ENCODE measurements at places on chromosomes 13 and 19.

DNA sequence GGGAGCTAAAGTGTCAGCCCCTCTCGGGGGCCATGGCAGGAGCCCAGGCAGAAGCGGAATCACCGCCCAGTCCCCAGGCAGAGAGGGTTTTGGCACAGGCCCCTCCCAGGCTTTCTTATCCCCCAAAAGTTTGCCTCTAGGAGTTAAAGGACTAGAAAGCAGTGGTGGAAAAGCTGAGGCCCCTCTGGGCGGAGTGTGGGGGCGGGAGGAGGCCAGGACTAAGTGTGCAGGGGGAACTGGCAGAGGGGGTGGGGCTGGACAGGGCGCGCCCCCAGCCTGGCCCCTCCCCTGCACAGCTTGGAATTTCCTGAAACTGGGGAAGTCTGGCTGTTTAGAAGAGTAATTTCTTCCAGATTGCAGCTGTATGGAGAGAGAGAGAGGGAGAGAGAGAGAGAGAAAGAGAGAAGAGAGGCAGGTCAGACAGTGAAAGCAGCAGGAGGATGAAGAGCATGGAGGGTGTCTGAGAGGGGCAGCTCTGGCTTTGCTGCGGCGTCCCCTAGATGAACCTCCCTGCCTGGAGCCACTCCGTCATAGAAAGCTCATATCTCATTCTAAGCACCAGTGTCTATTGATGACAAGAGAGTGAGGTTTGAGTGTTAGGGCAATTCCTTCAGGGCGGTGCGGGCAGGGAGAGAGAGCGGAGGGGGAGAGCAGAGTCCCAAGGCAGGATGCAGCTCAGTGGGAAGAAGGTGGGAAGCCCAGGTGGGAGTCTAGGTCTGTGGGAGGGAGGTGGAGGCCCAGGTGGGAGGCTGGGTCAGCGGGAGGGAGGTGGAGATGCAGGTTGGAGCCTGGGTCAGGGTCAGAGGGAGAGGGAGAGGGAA lies at the start of gene CDC42EP5:
TSS of gene CDC42EP5 (minus strand) at position 226 of the 821 bp plus-strand sequence. CDS start 7,749 bp downstream, outside the sequence.
- DNase-seq, result no peak

GRCh38 chr13:46982856-46983582 lies 86.2 kb upstream of the HTR2A start:
- no peak for DNase-seq

DNA sequence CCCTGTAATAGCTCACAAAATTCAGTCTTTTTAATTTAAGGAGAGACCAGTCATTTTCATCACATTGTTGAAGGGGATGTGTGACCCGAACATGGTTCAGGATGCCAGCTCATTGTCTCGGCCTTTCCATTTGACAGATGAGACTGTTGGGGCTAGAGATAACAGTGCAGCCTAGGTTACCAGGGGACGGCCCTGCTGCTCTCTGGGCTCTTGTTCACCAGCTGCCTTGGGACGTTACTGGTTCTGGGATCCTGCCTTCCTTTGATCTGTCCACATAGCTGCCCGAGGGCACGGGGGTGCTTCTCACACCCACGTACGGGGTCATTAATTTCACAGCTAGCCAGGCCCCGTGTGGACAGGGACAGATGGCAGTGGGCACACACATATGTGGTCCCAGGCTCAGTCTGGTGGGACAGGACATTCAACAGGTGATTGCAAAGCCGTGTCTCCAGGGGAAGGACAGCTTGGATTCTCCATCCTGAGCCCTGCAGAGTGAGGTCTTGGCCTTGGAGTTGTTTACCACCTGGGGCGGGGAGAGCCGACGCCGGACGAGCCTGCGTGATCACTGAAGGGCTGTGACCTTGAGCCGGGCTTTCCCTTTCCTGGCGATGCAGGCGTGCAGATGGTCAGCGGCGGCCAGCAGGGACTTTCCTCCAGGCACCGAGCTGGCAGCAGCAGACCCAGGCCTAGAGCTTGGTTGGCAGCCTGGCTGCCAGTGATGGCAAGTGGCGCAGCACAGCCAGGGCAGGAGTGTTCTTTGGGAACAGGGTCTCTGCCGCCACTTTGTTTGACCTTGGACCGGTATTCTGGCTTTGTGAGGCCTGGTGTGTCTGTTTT lies 26.7 kb upstream of the NPAS1 start:
- no peak for DNase-seq

- no peak for DNase-seq
Measured at GRCh38 chr13:34224877-34225276, 406.9 kb downstream of the RFC3 start.

DNA sequence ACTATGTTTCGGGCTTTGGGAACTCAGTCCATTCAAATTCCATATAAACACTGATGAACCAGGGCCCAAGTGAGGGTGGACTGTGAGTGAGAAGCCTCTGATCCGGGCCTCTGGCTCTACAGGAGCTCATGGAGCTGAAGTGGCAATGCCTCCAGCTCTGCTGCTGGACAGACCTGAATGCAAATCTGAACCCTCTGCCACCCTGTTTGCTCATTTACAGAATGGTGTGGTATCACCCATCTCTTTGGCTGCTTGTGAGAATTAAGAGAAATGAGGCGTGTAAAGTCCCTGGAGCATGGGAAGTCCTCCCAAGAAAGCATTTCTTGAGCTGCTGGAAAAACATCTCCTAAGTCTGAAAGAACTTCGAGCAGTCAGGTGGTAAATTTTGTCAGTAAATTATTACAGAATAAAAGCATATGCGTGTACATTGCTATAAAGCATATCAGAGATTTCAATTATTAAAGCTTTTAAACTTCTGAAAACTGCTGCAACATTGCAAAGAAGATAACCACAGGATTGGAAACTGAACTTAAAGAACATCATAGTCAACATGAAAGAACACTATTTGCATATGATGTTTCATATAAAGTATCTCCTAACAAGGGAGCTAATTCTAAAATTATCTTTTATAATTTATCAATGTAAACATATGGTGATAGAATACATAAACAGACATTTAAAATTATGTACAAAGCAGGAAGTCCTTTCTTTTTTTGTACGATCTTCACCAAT lies 369.0 kb downstream of the UQCRFS1 start:
- DNase-seq, result no peak

DNA sequence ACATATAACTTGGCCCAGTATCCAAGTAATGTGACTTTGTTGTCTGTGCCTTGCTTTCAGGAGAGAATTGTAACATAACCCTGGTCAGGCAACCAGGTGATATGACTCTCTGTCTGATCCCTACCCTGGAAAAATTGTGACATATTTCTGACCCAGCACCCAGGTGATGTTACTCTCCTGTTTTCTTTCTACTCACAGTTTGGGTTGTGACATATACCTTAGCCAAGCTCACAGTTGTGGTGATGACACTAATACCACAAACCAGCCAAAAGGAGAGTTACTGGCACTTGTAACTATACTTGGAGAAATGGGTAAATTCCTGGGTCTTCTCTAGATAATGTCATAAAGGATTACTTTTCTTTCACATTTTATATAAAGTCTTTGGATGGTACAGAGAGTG lies 14.3 kb upstream of the ZNF254 start:
- no peak for DNase-seq

DNA sequence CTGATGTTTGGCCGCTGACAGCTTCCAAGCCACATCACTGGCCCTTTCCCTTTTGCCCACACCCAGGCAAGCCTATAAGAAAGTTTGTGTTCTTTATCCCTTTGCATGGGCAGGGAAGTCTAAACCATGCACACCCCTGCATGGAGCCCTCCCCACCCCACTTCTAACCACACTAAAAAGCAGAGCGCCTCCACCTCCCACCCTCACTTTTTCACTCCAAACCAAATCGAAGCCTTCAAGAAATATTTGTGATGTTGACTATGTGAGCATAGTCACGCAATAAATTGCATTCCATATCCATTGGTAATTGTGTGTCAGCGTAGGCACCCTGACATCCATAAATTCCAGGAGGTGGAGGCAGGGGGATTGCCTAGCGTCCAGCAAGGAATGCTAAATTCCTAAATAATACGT lies 104.4 kb upstream of the LSM14A start:
- no peak for DNase-seq

GRCh38 chr13:40398065-40398464 lies 268.4 kb downstream of the FOXO1 start:
- DNase-seq, result no peak

DNA sequence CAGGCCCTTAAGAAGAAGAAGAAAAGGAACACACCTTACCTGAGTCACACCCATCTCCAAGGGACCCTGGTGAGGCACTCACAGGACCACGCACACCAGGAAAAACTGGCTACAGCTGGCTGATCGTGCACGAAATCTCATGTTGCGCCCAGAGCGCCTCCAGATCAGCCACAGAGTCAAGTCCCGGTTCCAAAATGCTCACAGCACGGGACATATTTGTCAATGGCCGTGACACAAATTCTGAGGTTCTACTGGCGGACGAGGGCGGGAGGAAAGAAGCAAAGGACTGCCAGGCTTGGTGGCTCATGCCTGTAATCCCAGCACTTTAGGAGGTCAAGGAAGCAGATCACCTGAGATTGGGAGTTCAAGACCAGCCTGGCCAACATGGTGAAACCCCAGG lies 21.5 kb downstream of the SH3GL1 start:
- DNase-seq, result no peak

GRCh38 chr13:57637515-57637914 lies 6.0 kb downstream of the PCDH17 start:
- no peak for DNase-seq

GRCh38 chr13:35629026-35629425 lies 152.5 kb upstream of the MAB21L1 start:
- DNase-seq, result no peak

DNA sequence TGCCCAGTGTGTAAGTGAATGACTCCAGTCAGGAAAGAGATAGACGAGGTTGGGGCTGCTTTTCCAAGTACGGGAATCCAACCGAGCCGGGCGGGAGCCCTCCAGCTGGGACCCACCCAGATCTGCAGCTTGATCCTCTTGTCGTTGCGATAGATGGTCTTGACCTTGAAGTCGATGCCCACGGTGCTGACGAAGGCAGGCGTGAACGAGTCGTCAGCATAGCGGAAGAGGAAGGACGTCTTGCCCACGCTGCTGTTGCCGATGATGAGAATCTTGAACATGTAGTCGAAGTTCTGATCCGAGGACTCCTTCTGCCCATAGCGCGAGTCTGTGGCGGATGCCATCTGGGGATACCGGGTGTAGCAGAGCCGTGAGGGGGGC lies 1.5 kb downstream of the RAB3A start:
- DNase-seq, result no peak

- no peak for DNase-seq
Measured at GRCh38 chr13:99307247-99307646, at the start of gene GPR183. Gene GPR183 (minus strand): TSS chr13:99307399. CDS start chr13:99296145, 11,254 bp downstream.

DNA sequence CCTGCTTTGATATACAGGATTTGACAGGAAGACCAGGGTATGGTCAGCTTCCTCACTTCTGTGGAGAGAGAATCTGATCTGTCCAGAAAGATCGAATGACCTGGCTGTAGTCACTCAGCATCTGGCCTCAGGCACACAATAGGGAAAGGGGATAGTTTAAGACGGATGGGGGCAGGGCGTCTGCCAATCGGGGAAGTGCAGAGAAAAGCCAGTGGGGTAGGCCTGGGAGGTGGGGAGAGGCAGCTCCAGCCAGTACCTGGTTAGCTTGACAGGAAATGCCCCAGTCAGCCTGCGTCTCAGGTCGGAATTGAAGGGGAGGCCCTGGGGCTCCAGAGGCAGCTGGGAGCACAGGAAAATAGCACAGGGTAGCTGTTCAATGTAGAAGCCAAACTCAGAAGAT lies 12.4 kb downstream of the ZNF444 start:
- DNase-seq, result no peak

DNA sequence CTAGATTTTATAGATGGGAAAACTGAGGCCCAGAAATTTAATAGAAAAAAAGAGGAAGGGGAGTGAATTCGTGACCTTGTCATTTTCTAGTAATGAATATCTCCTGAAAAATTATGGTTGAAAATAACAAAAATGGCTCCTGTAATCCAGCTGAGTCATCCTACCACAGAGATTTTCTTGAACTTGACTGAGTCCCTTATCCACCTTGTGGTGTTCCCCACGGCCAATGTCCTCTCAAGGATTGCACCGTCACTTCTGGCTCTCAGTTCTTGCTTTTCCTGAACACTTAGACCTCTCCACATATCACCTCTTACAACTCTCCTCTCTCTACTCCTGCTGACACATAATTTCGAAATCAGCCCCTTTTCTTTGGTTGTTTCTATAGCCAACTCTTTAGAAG lies 1.2 kb upstream of the KATNAL1 start:
- DNase-seq, result no peak

- no peak for DNase-seq
Measured at GRCh38 chr19:18141031-18141430, 11.9 kb upstream of the PIK3R2 start.

GRCh38 chr13:28607187-28607955 lies 51.6 kb upstream of the POMP start:
- no peak for DNase-seq

DNA sequence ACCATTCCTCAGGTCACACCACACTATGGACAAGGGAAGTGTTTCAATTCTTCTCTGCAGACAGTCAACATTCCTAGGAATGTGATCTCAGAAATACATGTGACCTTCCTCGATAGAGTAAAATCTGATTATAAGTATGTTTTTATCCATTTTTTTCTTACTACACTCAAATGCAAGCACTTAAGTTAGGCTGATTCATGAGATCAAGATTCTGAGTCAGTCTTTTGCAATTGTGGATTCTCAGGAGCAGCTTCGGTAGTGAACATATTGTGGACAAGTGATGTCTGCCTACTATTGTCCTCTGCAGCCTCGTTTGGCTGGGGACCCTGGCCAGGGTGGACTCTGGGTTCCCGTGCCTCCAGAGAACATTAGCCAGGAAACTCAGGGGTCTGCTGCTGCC lies 3.2 kb downstream of the SERPINE3 start:
- no peak for DNase-seq

GRCh38 chr13:40910324-40911050 lies 108.6 kb downstream of the ELF1 start:
- DNase-seq, result no peak

DNA sequence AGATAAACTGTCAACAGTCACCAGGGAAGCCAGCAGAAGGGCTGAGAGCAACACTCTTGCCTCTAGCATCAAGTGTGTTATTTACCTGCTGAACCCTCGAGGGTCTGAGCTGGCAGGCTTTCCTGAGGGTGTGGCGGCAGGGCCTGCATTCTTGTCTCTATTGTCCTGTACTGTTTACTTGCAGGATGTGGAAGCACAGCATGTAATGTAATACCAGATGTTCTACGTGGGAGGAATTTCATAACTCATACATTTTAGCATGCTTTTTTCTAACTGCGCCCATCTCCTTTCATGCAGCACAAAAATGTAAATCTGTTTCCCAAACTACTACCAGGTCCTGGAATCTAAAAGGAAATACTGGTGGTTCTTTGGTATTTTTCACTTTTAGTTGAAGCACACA lies 153.1 kb downstream of the RGCC start:
- no peak for DNase-seq

DNA sequence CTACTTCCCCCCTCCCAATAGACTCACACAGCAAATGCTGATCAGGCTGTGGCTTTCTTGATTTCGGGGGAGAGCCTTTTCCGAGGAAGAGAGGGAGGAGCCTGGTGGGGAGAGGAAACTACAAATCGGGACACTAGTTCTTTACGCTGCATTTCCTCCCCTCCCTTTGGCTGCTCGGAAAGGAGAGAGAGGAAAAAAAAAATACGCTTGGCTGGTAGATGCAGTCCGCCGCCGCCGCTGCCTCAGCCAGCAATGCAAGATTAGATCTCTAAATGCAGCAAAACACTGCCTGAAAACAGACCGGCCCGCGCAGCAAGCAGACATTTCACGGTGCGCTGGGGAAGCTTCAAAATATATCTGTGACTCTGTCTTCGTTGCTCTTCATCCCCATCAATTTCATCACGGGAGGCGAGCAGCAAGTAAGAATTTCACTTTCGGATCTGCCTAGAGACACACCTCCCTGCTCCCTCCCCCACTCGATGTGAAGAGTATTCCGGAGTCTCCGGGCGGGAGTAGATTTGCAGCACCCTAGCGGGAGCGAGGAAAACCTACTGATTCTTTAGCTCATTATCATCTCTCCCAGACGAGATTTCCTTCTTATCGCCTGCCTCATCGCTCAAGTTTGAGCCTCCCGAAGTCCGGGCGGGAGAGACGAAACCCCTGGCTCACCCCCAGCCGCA lies at the start of gene PCDH17:
TSS of gene PCDH17 (plus strand) at position 149 of the 680 bp plus-strand sequence. CDS start 803 bp downstream, outside the sequence.
- DNase-seq, result no peak
